ENCODE measurements at places on chromosomes 2 and 18.

- DNase-seq: peak; percentile 14
These were observed 573 bp downstream of the PAIP2B start for GRCh38 chr2:71226096-71226964.

- no peak for DNase-seq
These were observed 30.9 kb downstream of the FAM171B start for GRCh38 chr2:186724736-186725135.

- DNase-seq: no peak
These were observed 163.6 kb upstream of the COPS8 start for GRCh38 chr2:236922061-236922460.

- no peak for DNase-seq
These were observed 65.6 kb upstream of the NOSTRIN start for GRCh38 chr2:168736649-168737445.

GRCh38 chr2:216758256-216759155, 63.2 kb upstream of the IGFBP5 start:
- DNase-seq: no peak

DNA sequence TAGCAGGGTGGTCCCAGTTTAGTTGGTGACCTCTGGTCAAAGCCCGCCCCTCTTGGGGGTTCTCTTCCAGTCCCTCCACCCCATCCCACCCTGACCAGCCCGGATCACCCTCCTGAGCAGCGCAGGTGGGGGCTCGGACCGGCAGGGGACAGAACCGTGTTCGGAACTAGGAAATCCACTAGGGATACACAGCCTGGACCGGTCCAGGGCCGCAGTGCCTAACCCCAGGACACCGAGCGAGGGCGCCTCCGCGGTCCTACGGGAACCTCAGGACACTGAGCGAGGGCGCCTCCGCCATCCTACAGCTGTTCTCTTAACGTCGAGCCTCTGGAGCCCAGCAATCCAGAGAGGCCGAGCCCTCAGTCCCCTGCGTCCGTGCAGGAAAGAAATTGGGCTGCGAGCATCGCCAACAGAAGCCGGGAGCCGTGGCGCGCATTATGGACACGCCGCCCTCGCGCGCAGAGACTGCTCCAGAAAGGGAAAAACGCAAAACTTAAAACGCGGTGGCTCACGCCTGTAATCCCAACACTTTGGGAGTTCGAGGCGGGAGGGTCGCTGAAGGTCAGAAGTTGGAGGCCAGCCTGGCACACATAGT, 8.5 kb downstream of the RAX start:
- no peak for DNase-seq
